ENCODE measurements at places on chromosomes 4 and X.
A peak's percentile ranks its signal among the peaks of the same experiment; 100 is the strongest.

- no peak for DNase-seq
Observed at GRCh38 chrX:68254738-68255645, 178.3 kb downstream of the OPHN1 start.

GRCh38 chr4:791252-791897 is 34.6 kb downstream of the CPLX1 start:
- DNase-seq: no peak

- DNase-seq: no peak
Observed at GRCh38 chr4:8515316-8516060, 64.7 kb upstream of the GPR78 start.

DNA sequence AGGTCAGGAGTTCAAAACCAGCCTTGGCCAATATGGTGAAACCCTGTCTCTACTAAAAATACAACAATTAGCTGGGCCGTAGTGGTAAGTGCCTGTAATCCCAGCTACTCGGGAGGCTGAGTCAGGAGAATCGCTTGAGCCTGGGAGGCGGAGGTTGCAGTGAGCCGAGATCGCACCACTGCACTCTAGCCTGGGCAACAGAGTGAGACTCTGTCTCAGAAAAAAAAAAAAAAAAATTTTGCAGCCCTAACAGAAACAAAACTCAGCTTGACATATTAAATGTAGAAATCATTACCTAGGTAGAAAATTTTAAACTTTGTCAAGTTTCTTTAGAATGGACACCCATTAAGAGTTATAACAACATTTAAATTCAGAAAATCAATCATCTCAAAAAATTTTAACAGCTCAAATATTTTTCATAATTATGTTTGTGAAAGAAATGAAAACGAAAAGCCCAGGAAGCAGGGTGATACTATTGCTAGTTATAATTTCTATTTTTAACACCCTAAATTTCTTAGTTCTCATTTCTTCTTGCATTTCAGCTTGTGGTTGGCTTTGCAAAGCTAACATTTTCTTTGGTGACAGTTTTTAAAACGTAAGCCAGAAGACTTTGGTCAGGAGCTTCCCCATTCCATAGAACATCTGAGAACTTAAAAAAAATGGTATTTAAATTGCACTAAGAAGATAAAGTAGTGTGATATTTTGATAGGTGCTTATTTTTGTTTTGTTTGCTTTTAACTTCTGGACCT is 33.3 kb upstream of the RBBP7 start:
- DNase-seq: no peak

DNA sequence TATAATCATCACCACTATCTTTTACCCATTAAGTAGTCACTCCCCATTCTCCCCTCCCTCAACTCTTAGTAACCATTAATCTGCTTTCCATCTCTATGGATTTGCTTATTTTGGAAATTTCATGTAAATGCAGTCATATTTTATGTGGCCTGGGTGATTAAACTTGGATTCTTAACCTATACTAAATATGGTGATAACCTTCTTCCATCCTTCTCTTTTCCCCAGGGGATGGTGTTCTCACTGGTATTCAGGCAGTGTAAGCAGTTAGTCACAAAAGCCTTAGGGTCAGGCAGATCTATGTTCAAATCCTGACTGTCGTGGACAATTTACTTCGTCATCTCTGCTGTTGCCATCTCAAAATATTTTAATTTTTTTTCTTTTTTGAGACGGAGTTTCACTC is 29.6 kb downstream of the RAB40AL start:
- no peak for DNase-seq

DNA sequence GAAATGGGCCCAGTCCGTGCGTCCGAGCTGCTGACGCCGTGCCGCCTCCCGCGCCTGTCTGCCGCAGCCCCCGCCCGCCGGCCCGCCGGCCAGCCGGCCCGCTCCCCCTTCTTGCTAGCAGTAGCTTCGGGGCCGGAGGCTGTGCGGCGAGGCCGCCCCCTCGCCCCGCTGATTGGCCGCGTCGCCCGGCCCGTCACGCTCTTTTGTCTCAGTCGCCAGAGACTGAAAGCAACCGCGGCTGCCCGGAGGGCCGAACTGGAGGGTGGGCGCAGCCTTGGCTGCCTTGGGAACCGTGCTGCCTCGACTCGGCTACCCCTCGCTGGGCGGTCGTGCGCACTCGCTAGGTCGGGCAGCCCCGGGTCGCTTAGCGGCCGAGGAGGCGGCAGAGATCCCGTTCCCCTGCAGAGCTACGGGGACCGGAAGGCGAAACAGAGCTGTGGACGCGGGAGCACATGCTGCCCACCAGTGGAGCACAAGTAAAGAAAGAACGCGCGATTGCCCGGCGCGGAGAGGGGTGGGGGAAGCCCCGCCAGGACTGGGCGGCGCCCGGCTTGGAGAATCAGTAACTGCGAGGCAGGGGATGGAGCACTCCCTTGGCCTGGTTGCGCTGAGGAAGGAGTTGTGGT is at the start of gene ZCCHC18:
TSS of gene ZCCHC18 (plus strand) at position 198 of the 626 bp plus-strand sequence. CDS start 1,589 bp downstream, outside the sequence.
- peak; percentile 56 for DNase-seq

GRCh38 chr4:137370206-137370633 is 162.1 kb downstream of the PCDH18 start:
- DNase-seq: no peak

DNA sequence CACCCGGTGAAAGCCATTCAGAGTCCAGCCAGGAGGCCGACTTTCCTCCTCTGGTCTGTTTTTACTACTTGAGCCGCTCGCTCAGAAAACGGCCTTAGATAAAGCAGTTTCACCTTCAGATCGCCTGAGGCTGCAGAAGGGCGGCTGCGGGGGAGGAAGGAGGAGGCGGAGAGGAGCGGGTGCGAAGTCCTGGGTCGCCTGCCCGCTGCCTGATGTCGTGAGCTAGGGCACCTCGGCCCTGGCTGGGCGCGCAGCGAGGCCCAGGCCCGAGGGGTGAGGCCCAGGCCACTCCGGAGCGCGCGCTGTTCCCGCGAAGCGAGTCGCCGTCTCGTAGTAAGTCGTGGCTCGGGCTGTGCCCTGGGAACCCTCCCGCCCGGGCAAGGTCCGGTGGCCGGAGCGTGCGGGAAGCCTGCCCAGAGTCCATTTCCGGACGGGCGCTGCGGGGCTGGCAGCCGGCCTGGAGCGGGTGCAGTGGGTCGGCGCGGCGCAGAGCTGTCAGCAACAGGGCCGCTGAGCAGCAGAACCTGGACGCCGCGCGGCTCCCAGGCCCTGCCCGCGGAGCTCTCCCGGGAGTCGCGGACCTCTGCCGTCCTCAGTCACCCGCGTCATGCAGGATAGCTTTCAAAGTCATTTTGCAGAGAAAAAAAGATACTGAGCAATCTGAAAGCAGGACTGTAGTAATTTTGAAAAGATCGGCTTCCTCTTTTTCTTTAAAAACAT is 18.6 kb downstream of the TRIM2 start:
- no peak for DNase-seq

- no peak for DNase-seq
Observed at GRCh38 chr4:81903212-81903611, 431.5 kb upstream of the RASGEF1B start.

DNA sequence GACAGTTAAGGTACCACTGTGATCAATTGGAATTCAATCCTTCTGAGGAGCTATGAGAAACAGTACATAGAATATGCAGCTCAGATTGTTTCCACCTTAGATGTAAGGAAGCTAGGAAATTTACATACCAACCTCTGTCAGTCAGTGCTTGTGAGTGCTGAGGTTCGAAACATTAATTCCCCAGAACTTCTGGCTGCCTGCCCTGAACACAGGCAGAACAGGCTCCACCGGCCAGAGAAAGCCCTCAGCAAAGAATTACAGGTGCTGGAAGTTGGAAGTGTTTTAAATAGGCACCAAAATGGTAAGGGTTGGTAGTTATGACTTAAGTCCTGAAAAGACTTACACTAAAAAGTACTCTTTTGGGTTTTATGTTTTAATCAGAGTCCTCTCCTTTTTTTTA is 651.8 kb downstream of the C4orf33 start:
- DNase-seq: no peak

GRCh38 chrX:117196481-117196880 is 733.7 kb upstream of the CT83 start:
- DNase-seq: no peak

DNA sequence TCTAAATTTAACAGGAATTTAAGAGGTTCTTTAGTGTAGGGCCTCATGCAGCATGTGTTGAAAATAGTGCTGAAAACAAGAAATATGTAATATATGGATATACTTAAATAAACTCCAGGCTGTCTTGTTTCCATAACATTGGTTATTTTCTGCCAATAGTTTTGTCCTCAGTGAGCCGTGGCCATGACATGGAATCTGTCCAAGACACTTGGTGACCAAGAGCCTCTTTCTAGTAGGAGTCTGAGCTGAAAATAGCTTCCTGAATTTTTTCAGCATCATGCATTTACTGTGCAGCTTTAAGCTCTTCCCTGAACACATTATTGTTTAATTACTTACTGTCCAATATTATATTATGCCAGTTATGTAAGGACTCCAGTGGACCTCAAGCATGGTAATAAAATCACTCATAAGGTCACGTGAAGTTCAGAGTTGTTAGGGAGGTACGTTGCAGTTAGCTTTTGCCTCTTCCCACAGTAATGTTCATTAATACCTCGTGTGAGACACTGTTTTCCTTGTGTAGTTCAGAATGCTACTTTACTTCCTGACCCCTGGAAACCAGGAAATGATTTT is 488.2 kb downstream of the GRID2 start:
- DNase-seq: no peak

DNA sequence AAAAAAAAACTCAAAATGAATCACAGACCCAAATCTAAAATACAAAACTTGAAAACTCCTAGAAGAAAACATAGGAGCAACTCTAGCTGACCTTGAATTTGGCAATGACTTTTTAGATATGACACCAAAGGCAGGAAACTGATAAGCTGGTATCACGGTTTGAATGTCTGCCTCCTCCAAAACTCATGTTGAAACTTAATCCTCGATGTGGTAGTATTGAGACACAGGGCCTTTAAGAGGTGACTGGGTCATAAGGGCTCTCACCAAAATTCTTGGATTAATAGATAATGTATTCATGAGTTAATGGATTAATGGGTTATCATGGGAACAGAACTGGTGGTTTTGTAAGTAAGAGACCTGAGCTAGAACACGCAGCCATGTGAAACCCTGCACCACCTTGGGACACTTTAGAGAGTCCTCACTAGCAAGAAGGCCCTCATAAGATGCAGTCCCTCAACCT is 40.5 kb downstream of the FRYL start:
- no peak for DNase-seq

DNA sequence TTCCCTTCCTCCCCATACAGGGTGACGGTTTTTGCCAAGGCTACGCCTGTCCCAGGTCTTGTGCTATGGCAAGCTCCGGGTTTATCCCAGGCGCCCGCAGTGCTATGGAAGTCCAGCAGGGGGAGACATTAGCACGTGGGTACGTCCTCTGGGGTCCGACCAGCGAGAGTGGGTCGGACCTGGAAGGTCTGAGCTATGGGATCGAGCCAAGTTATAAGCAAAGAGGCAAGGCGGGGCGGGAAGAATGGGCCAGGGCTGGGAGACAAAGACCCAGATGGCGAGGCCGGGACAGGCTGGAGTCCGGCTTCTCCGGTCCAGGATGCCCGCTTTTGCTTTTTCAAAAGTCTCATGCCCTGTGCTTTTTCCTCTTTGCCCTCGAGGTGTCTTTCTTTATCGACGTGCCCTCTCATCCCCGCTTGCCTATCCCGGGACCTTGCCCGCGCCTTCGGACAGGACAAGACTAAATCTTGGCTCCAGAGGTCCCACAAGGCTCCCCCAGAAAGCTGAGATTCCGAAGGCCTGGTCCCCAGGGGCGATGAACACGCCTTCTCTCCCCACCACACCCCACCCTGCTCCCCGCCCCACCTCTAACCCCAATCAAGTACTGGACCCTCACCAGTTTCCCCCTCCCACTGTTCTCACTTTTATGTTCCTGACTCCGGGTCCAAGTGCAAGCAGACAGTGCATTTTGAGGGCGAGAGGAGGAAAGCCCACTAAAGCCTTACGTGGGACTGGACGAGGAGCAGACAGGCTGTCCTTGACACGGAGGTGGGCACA is 785 bp upstream of the EFNB1 start:
- peak; percentile 77 for DNase-seq

GRCh38 chr4:85725721-85726170 is 250.8 kb downstream of the ARHGAP24 start:
- no peak for DNase-seq

DNA sequence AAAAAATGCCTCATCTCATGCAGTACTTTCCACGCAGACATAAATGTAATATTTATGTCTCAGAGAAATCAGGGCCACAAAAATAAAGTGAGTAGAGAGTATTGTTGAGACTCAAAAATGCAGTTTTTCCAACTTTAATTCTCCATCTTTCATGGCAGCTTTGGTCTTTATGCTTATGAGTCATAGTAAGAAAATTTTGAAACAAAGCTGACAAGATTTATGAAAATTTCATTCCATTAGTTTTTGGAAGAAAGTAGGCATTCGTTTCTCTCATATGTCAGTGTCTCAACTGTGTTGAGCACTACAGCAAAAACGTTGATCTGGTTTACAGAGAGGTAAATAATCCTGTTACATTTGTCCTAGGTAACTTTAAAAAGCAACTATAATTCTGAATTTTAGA is 656.8 kb downstream of the IQCM start:
- DNase-seq: no peak

DNA sequence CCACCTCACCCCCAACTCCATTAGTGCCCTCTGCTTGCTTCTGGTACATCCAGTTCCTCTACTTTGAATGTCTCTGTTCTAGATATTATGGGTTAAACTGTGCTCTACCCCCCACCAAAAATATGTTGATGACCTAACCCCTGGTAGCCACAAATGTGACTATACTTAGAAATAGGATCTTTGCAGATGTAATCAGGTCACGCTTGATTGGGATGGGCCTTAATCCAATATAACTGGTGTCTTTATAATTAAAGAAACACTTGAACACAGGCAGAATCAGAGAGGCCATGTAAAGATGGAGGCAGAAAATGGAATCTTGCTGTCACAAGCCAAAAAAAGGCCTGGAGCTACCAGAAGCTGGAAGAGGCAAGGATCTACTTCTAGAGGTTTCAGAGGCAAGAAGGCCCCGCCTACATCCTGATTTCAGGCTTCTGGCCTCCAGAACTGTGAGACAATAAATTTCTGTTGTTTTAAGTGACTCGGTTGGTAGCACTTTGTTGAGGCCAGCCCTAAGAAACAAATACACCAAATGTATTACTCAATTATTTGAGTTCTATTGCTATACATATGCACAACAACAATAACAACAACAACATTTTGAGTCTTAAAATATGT is 220.0 kb downstream of the PPP3CA start:
- no peak for DNase-seq
